ENCODE measurements at places on chromosomes 11 and 22. TPM values are rescaled to one million over a fixed set of nuclear protein-coding genes. Genes with fewer than 3 reads are reported as not detected.

DNA sequence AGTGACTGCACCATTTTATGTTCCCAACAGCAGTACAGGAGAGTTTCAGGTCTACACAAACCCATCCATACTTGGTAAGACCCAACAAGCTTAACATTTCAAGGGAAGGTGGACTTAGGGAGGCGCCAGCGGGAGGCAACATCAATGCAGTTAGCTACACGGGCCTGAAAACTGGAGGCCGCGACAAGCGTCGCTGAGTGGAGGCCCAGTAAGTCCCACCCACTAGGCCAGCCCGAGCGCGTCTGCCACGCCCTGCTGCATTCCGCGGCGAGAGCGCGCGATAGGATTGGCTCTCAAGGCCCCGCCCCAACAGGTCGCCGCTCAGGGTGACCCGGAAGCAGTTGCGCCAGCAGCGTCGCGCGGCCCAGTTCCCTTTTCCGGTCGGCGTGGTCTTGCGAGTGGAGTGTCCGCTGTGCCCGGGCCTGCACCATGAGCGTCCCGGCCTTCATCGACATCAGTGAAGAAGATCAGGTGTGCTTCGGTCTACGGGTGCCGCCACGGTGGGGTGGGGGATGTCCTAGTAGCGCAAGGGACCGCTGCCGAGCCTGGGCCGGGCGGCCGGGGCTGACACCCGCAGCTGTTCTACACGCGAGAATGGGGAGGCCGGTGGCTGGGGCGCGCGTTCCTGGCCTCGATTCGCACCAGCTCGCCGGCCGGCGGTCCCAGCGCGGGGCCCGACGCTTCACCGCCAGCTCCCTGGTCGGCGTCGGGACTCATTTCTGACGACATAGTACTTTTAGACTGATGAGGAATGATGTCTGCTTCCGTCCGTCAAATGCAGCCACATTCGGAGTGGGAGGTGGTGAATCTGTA lies at the start of gene EIF3M:
Gene EIF3M (plus strand): TSS at position 373 of the 813 bp plus-strand sequence. CDS start 57 bp downstream, at position 430.
- peak; percentile 98 for DNase-seq

GRCh38 chr22:47143249-47143938 lies 380.9 kb downstream of the TBC1D22A start:
- DNase-seq = no peak

- DNase-seq = no peak
These were observed 546.2 kb downstream of the TMEM135 start for GRCh38 chr11:87583931-87584330.

DNA sequence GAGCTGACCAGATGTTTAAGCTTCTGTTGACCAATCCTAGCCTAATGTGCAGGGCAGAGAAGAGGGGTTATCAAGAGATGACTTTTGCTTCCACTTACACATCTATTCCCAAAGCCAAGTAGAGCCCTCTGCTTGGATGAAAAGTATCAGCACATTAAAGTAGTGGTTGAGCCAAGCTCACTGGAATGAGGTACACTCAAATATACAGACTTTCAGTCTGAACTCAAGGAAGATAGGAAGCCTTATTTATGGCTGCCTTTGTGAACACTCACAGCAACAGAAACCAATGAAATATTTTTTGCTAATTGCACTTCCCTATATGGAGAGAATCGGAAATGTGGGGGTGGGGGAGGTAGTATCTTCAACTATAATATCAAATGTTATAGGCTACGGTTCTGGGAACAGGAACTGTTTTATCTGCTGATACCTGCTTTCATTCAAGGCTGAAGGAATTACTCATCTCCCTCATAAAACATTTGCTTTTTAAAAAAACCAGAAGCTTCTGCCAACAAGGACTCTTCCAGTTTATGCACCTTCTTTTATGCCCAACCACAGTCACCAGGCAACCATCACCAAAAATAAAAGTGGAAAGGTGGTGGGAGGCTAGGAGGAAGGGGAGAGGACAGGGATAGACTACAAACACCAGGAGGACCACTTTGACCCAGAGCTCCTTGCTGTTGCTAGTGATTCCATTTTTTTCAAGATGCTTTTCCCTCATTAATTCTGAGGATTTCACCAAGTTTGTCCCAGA lies 91.2 kb downstream of the CLPB start:
- no peak for DNase-seq

- DNase-seq = no peak
These were observed 185.2 kb downstream of the GRIK4 start for GRCh38 chr11:120696597-120697218.

- DNase-seq = no peak
These were observed 1.7 kb downstream of the PTH start for GRCh38 chr11:13494051-13494450.

DNA sequence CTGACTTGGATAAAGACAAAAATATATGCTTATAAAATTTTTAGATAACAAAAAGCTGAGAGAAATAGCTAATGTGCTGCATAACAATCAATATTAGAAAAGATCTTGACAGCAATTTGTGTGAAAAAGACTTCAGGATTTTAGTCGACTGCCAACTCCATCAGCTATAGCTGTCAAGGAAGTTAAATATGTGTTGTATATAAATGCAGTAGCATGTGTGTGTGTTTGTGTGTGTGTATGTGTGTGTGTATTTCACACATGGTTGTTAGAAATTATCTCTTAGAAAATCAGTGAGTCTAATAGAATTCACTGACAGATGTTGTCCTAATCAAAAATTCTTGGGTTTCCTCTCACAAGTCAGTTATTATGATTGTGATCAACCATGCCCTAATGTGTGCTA lies 171.2 kb downstream of the CASP12 start:
- DNase-seq = no peak

DNA sequence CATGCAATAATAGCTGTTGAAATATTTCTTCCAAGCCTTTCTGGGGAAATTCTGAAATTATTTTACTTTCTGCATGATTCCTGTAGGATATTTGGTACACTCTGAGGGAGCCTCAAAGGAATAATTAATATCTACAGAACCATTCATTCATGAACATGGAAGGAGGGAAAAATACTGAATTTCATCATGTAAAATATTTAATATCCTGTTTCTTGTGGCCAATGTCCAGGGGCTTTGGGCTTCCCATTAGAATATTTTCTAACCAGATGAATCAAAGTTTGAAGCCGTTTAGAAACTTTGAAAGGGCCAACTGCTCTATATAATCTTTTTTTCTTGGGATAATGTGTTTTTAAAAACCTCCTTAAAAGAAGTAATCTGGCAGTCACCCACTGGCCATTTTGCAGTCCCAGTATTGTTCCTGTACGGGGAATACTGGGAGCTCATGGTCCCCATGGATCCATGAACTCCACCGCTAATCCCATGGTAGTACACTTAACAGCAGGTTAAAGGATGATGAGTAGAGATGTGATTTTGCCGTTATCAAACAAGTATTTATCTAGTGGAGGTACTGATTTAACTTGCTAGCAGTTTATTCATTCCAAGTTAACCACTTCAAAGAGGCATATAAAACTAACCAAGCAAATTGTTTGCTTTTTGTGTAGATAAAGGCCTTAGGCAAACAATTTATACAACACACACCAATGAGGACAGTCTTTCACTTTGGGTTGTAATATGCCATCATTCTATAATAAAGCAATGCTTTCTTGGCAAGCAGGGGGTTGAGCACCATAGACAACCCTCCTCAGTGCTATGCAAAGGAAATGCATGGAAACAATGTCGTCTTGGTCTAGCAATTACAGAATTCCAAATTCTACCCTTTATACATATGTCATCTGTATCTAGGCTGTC lies 34.5 kb upstream of the BLID start:
- DNase-seq = no peak

GRCh38 chr11:60955571-60955970 lies 3.6 kb upstream of the SLC15A3 start:
- DNase-seq = no peak

GRCh38 chr11:121466063-121466794 lies 13.5 kb upstream of the SORL1-AS1 start:
- DNase-seq = peak; percentile 89

GRCh38 chr11:118312328-118312727 lies 7.8 kb downstream of the CD3E start:
- DNase-seq = no peak

DNA sequence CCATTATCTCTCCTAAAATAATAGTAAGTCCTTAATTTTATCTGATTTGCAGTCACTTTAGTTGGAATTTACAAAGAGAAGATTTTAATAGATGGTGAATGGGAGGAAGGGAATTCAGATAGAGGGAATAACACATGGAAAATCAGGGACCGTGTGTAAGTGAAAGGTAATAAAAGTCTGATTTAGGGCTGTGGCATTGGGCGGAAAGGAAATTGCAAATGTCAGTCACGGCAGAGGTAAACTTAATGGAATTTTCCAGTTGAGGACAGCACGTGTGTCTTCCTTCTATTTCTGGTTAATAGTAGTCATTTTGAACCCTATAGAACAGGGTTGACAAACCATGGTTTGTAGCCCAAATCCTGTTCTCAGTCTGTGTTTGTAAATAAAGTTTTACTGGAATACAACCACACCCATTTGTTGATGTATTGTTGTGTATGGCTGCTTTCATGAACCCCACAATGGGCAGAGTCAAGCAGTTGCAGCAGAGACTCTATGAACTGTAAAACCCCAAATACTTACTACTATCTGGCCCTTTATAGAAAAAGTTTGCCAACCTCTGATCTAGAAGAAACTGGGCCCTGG lies 34.1 kb downstream of the PACS1 start:
- DNase-seq = peak; percentile 2

DNA sequence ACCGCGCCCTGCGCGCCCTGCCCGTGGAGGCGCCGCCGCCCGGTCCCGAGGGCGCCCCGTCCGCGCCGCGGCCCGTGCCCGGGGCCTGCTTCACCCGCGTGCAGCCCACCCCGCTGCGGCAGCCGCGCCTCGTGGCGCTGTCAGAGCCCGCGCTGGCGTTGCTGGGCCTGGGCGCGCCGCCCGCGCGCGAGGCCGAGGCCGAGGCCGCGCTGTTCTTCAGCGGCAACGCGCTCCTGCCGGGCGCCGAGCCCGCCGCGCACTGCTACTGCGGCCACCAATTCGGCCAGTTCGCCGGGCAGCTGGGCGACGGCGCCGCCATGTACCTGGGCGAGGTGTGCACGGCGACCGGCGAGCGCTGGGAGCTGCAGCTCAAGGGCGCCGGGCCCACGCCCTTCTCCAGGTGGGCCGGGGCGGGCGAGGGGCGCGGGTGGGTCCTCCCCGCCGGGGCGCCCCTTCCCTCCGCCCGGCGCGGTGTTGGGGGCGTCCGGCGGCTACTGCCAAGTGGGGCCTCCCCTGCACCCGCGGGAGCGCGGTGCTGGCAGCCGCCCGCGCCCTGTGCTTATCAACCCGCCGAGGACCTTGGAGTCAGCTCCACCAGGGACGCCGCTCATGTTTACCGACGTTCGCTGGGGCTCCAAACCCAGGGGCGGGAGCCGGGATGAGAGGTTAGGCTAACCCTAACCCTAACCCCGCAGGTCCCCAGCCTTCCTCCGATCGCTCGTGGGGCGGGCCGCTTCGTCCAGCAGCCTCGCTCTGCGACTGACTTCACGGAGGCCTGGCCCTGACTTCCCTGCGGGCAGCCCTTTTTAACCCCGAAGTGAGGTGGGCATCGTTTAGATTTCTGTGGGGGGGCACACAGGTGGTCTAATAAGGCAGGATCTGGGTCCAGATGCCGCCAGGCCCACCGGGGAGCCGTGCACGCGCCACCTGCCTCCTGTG lies 649 bp downstream of the SELENOO start:
- DNase-seq = no peak

DNA sequence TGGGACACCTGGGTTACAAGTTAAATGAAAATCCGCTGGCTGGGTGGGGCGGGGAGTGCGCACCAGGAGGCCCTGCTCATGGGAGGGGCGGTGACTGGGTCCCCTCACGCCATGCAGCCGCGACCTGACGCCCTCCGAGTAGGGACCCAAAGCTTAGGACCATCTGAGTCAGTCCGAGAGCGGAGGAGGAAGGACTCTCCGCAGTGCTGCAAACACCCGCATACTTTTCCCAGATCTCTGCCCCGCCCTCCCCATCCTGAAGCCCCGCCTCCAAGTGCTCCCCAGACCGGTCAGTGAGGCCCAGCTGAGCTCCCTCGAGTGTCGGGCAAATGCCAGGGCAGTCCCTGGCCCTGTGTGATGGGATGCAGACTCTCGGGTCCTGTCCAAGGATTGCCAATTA lies 6.6 kb upstream of the FLI1 start:
- DNase-seq = no peak

DNA sequence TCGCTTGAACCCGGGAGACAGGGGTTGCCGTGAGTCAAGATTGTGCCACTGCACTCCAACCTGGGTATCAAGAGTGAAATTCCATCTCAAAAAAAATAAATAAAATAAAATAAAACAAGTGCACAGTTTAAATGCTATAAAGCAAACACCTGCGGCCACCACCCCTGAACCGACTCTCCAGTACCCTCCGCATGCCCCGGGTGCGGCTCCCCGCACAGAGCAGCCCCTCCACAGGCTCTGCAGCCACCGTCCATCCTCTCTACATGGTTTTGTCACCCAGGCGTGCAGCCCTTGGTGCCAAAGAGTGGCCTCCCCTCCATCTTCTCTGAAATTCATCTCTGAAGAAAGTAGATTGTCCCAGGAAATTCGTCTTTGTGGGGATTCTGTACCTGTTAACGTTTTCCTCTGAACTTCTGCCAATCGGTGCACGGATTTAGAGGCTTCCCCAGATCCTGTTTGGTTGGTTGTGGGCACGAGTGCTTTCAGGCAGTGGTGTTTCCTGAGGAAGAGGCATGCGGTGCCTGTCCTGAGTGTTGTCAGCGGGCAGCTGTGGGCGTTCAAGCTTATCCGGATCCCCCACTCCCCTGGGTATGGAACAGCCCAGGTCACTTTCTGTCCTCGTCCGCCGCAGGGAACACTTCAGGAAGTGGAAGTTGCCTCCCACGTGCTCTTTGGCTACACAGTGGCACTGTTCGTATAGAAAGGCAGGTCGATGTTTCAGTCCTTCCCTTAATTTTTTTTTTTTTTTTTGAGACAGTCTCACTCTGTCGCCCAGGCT lies 4.1 kb downstream of the MIOX start:
- no peak for DNase-seq

GRCh38 chr22:40196628-40197360 lies 19.1 kb downstream of the TNRC6B start:
- DNase-seq = no peak

DNA sequence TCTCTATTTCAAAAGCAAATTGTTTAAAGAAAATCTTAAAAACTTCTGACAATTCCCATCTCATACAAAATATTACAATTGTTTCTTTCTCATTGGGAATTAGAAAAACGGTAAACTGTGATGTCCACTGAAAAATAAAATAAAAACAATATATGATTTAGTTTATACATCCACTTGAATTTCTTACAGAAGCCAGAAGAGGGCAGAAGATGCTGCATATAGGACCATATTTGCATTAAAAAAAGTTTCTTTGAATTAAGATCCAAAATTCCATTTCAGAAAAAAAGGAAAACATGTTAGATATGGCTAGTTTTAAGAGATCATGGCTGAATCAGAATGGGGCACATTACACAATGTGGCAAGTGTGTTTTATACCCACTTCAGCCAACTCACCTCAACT lies 39.3 kb upstream of the LRRC4C start:
- no peak for DNase-seq

SLC7A4 gene
- total RNA-seq = not detected

KDM4D gene
- 0.81 TPM for total RNA-seq

OPCML gene
- not detected for total RNA-seq

MPZL3 gene
- total RNA-seq = 0.37 TPM

TMPRSS6 gene
- not detected for total RNA-seq

OLFML1 gene
- 59.7 TPM for total RNA-seq

OSM gene
- total RNA-seq = not detected

DNAJB7 gene
- not detected for total RNA-seq

LRP4 gene
- 54.1 TPM for total RNA-seq

ME3 gene
- 17.5 TPM for total RNA-seq

ISX gene
- not detected for total RNA-seq

NLRP14 gene
- not detected for total RNA-seq

C1QTNF5 gene
- total RNA-seq = 9.3 TPM

All from osteocyte (in vitro differentiated cells).